ENCODE measurements at places on chromosomes 2 and 18.
A peak's percentile ranks its signal among the peaks of the same experiment; 100 is the strongest.

- no peak for DNase-seq
Observed at GRCh38 chr2:48169141-48169592, 262.9 kb upstream of the FBXO11 start.

- DNase-seq: peak; percentile 51
Observed at GRCh38 chr2:191927991-191928390, 81.1 kb upstream of the CAVIN2 start.

- no peak for DNase-seq
Observed at GRCh38 chr2:88060907-88061275, 5.3 kb upstream of the KRCC1 start.

DNA sequence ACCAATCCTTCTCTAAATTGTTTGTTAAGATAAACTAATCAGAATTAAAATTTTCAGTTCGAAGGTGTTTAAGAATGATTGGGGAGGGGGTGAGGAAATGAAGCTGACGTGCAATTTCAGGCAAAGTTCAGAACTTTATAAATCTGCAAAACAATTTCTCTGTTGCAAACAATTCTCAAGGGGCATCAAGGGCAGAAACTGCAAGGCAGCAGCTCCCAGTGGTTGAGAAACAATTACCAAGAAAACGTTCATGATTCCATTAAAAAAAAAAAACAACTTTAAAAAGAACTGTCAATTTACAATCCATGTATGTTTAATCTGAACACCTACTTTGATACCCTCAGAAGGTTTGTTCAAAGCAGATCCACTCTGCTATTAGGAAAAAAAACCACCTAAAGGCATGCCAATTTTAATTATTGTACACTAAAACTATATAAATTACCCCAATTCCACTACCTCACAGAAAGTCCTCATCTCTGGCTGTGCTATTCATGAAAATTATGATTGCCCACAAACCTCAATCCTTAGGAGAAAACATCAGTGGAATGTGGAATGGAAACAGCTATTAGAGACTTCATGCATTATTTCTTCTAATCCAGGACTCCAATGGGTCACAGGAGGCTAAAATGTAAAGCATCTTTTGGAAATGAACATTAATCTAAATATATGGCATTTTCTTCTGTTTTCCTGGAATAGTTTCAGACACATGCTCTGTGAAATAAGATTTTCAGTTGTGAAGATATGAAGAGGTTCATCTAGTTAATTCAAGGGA lies 119.9 kb upstream of the ACVR1C start:
- DNase-seq: no peak

- no peak for DNase-seq
Observed at GRCh38 chr2:207040696-207041095, 101.4 kb downstream of the CPO start.

DNA sequence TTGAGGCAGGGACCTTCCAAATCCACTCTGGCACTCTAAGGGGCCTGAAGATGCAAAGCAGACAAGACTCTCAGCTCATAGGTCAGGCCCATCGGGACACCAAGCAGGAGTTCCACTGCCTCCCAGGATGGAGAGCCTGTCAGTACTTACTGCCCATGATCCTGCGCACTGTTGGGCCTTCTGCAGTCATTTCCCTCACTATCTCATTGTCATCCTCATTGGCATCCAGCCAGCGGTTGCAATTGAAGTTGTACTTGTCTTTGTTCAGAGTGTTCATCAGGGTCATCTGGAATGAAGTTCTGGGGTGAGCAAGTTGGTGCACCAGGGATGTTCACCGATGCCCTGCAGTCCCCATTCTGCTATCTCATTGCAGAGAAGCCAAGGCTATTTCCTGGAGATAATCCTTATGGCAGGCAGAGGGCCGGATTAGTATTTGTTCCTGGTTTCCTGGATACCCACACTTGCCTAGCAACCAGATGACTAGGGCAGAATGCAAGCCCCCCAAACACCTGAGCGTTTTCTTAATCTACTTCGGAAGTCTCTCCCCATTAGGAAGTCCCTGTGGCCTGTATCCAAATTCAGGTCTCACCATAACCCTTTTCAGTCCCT lies 65.1 kb downstream of the LOXHD1 start:
- no peak for DNase-seq

GRCh38 chr2:150097901-150098531 lies 389.5 kb downstream of the RND3 start:
- DNase-seq: no peak

GRCh38 chr2:116718451-116718850 lies 1096.0 kb upstream of the DDX18 start:
- no peak for DNase-seq

GRCh38 chr18:49811151-49811938 lies 2.0 kb downstream of the ACAA2 start:
- DNase-seq: no peak

DNA sequence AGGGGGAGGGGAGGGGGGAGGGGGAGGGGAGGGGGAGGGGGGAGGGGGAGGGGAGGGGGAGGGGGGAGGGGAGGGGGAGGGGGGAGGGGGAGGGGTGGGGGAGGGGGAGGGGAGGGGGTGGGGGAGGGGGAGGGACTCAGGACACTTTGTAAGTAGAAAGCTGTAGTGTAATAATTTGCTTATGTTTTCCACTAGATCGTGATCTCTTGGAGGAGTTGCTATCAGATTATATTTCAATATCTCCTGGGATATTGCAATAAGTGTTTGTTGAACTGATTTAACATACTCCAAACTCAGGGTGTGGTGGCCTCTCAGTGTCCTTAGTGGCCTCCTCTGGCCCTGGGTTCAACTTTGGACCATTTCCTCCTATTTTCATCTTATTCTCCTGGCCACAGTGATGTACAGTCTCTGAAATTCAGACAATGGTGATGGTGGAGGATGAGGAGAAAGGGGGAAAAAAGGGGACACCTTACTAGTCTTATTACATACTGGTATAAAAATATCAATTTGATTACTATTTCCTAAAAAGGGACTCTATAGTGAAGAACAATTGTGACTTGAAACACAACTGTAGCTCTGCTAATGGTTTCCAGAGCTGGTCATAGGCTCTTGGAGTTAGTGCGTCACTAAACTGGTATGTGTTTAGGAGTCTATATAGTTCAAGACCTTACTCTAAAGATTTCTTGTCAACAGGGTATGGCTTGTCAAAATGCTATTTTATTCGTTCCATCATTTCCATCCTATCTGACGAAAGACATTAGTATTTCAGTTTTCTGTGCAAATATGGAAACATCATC lies 89.6 kb downstream of the DDX1 start:
- DNase-seq: no peak

DNA sequence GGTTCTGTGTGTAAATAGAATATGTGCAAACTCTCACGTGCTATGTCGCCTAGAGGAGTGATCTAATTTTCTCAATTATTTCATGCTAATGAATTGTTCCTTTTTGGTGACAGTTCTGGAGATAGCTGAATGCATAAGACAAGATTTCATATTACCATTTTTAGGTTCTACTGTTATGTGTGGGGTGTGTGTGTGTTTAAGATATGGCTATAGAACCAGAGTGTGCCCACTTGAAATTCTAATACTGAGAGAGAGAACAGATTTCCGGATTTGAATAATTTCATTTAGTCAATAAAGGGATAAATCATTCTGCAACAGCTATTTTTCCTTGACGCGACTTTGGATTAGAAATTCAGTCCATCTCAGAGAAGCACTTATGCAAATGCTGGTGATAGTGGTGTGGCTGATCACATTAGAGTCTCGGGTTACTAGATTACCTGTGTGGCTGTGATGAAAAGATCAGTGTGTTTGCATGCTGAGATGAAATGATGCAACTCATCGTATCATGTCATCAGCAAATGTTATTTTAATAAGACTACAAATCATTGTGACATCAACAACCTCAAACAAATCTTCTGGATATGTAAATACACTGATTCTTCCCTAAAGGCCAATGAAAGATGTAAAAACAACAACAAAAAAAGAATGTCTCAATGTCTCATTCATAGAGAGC lies 415.9 kb downstream of the EPHA4 start:
- no peak for DNase-seq

GRCh38 chr18:22342625-22343024 lies 75.1 kb downstream of the CTAGE1 start:
- DNase-seq: no peak

DNA sequence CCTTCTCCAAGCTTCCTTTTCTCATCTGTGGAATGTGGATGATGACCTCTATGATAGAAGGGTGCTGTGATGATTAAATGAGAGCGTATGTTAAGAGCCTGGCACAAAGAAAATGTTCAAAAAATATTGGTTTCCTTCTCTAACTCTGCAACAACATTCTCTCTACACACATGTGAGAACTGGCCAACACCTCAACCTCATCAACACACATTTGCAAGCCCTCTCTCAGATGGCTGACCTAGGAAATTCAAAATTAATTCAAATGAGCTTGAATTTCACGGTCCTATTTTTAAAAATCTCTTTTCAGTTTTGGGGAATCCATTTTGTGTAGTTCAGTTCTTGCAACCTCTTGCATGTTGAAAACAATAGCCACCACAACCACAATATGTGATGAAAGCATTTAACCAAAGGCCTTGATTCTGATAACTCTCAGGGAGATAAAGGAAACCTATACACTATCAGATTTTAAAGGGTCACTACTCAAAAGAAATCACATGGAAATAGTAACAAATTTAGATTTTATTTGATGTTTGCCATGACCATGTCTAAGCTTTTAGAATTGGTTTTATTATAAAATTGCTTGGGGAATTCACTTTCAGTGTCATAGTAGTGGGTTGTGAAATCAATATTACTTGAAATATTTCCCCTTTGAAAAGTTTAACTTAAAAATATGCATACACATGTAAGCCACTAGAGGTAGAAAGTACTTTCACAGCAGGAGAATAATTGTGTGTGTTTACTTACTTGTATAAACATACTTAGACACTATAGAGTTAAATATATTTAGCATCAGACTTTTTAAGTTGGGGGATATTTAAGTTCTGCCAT lies 16.6 kb upstream of the NABP1 start:
- DNase-seq: no peak

GRCh38 chr18:73258375-73259087 lies 390.7 kb upstream of the NETO1 start:
- DNase-seq: no peak

DNA sequence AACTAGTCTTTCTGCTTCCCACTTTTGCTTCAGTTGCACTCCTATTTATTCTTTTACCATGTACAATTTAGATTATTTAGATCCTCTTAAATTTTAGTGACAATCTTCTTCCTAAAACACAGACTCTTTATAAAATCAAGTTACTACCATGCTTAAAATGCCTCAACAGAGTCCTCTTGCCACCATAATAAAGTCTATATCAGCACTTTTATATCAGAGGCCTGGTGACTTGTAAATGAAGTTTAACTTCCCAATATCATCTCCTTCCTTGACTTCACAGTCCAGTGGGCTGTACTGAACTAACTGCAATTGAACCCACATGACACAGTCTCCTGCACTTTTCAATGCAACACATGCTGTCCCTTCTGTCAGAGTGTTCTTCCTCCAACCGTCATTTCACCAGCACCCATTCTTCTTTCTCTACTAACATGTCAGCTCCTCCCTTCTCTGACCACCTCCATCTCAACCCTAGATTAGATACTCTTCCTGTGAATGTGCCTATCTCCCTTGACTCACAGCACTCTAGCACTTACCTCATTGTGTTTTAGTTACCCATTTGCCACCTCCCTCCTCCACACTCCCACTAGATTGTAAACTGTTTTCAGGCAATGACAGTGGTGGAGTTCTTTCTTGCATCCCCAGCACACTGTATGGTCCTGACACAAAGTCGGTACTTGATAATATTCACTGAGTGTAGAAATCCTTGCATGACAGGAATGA lies 414.9 kb downstream of the SATB2 start:
- no peak for DNase-seq

- DNase-seq: no peak
Observed at GRCh38 chr2:232502511-232502910, 14.9 kb upstream of the ECEL1 start.

GRCh38 chr2:215755641-215756345 lies 257.6 kb downstream of the MREG start:
- no peak for DNase-seq

GRCh38 chr18:58951986-58952702 lies 87.5 kb downstream of the ZNF532 start:
- no peak for DNase-seq

- DNase-seq: no peak
Observed at GRCh38 chr18:4358618-4359017, 96.5 kb downstream of the DLGAP1 start.

- no peak for DNase-seq
Observed at GRCh38 chr18:6595666-6596065, 133.8 kb upstream of the ARHGAP28 start.

DNA sequence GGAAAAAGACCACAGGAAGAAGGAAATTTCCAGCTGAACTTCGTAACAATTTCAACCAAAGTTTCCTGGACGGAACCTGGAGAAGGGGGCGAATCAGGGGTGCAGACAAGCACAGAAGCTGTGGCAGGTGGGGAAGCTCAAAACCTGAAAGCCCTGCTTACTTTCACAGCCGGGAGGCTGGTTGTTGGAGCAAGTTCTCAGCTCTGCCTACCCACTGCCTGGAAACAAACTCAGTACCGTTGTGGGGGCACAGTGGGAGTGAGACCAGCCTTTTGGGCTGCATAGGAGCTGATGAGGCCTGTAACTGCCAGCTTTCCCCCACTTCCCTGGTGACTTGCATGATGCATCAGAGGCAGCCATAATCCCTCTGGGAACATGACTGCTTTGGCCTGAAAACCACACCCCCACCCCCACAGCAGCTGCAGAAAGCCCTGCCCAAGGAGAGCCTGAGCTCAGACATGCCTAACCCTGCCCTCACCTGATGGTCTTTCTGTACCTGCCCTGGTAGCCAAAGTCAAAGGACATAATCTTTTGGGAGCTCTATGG lies 207.0 kb upstream of the VWC2L start:
- no peak for DNase-seq

GRCh38 chr2:77807531-77808215 lies 285.5 kb upstream of the LRRTM4 start:
- no peak for DNase-seq

DNA sequence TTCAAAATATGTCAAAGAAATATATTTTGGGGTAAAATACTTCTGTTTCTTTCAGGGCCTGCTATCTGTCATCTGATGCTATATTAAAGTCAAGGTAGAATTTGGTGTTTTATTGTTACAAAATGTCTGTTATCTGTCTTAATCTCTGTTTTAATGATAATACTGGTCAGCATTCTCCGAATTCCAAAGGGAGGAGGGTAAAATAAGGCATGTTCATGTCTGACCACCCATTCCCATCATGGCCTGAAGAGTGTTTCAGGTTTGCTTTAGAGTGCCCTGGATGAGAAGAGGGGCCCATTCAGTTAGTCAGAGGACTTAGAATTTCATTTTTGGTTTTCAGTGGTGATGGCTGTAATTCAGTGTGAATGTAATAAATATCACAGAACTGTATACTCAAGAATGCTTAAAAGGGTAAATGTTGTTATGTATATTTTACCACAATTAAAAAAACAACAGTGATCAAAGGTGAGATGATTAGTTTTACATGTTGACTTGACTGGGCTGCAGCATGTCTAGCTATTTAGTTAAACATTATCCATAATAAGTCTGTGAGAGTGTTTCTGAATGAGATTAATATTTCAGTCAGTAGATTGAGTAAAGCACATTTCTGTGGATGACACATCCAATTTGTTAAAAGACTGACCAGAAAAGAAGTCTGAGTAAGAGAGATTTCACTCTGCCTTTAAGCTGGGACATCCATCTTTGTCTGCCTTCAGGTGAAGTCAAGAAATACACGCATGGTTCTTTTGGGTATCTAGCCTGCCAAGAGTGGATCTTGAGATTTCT lies 467.9 kb upstream of the SYT4 start:
- no peak for DNase-seq

Measured in fibroblast of the conjunctiva (primary cell).